Right ventricle myocardium superior (tissue), 1 donor: ENCODE measurements at places on chromosomes 4 and X. TPM values are rescaled to one million over a fixed set of nuclear protein-coding genes. Genes with fewer than 3 reads are reported as not detected.

DNA sequence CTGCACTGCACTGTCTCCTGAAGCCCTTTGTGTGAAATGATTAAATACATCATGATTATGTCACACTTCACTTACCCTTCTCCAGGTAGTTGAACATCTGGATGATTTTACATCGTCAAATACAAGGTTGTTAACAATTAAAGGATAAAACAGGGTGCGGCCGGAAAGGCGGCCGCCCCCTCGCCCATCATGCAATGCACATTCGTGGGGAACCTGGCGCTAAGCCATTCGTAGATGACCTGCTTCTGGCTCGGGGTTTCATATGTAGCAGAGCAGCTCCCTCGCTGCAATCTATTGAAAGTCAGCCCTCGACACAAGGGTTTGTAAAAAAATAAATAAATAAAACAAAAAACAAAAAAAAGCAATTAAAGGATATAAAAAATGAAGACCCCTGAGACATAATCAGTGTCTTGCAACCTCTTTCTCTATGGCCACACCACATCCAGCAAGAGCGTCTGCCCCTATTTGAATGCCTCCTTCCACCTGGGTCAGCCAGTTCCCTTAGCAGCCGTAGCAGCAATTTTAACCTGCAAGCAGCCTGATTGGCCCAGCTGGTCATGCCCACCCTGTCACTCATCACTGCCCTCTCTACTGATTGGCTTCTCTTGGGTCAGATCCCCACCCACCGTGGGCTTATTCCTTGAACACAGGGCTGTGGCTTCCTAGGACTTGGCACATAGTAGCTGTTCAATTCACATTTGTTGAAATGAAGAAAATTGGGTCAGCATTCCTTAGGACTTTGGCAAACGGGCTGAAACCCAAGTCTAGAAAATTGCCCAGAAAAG lies 147.8 kb upstream of the PSAPL1 start:
- no peak for DNase-seq

- no peak for DNase-seq
These were observed 83.3 kb downstream of the HPRT1 start for GRCh38 chrX:134543288-134543687.

FTSJ1 gene
- 14.3 TPM for total RNA-seq

KLB gene
- 0.13 TPM for total RNA-seq

- DNase-seq, result no peak
These were observed 124.9 kb downstream of the CBLL2 start for GRCh38 chrX:22397566-22397965.

- DNase-seq, result no peak
These were observed 34.6 kb downstream of the MAP9 start for GRCh38 chr4:155342142-155342541.

DOK7 gene
- total RNA-seq, result 33.7 TPM

DNA sequence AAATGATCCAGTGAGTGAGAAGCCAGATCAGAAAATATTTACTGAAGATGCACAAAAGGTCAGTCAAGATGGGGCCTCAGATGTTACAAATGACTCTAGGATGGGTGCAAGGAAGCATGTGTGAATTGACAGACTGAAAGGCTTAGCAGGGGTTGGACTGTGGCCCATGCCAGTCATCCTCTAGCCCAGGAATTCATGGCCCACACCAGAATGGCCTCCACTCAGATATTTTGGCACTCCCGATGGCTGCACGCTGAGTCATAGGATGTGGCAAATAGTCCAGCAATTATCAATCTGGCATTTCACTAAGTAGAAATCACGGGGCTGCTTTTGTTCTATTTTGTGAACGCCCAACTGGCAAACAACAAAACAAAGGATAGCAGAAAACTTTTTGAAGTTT lies 406.5 kb downstream of the IQCM start:
- peak; percentile 57 for DNase-seq
